Mucosa of descending colon (tissue), 3 donors: ENCODE measurements at places on chromosomes 2 and 18.

DNA sequence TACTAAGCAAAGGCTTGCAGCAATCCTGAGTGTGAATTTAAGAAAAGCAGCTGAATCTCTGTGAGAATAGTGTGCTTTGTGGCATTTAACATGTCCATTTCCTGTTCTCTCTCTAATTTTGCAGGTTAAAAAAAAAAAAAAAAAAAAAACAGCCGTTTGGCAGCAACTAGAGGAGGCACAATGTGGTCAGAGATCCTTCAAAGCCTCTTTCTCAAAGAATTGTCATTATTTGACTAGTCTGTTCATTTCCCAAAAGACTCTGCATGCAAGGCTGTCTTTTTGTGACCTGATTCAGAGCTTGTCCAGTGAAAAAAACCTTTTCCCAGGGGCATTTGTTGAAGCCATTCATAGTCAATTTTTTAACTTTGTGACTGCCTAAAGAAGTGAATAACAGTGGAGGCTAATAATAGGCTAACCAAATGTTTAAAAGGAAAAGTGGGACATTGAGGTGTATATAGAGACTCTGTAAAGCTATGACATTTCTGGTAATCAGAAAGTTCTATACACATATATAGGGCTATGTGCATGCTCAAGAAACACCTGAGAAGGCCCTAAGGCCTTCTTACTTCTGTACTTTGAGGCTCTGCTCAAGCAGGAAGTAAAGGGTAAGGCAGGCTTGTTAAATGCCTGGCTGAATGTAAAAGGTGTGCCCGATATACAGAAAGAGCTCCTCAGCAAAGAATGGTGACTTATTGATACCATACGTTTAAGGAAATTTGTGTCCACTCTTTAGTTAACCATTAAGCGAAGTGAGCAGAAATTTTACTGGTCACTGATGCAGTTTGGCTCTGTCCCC is 289.6 kb upstream of the RAB6C start:
- DNase-seq: no peak

DNA sequence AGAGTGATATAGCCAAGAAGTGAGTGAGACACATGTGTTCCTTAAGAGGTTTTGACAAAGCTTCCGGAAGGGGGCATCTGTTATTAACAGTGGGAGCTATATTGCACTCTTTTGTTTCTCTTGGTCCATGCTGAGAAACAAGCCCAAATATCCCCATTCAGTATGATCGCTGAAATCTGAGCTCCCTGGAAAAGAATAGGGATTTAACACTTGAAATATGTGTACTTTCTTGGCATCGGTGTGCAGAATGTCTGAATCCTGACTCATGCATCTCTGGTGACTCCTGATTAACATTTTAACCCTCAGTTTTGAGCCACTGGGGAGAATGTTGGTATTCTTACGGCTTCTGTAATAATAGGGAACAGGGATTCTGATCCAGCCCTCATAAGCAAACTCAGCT is 448.1 kb downstream of the TSN start:
- DNase-seq: no peak

GRCh38 chr2:85748039-85748734 is 5.6 kb upstream of the ATOH8 start:
- no peak for DNase-seq

DNA sequence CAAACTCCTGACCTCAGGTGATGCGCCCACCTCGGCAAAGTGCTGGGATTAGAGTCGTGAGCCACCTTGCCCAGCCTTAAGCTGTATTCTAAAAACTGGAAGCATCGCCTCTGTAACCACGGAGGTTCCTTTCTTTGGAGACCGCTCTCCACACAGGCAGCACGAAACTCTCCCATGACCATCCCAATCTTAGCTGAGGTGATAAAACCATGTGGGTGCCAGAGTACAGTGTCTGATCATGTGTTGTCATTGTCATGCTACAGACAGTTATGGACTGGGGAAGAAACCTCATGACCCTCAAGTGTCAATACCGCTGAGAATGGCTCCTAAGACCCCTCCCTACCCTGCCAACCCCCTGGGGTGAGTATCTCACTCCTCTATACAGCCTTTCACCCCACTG is 41.4 kb upstream of the EPG5 start:
- DNase-seq: no peak

- peak; percentile 96 for DNase-seq
These were observed 30.7 kb upstream of the PTMA start for GRCh38 chr2:231677632-231678104.

- no peak for DNase-seq
These were observed 100.1 kb upstream of the ALKAL2 start for GRCh38 chr2:387980-388421.

DNA sequence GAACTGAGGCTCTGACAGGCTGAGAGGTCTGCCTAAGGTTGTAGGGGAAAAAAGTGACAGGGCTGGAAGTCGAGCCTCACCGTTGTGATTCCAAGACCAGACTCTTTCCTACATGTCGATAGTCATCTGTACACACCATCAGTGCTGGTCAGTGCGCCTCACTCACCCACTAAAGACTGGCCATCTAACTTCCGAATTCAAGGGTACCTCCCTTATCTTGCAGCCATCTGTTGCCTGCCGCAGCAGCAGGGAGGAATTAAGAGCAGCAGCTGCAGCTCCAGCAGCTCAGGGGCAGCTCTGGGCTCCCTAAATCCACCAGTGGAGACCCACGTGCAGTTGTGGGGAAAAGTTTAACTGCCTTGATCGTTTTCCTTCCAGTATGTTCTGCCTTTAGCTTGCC is 32.6 kb upstream of the GPR39 start:
- DNase-seq: no peak

- peak; percentile 57 for DNase-seq
These were observed 2.6 kb downstream of the NRP2 start for GRCh38 chr2:205684871-205685313.
